GDM1 (cell line): ENCODE measurements at places on chromosomes 13 and 19.

GRCh38 chr19:36081894-36082293 is 27.2 kb downstream of the WDR62 start:
- DNase-seq: no peak

DNA sequence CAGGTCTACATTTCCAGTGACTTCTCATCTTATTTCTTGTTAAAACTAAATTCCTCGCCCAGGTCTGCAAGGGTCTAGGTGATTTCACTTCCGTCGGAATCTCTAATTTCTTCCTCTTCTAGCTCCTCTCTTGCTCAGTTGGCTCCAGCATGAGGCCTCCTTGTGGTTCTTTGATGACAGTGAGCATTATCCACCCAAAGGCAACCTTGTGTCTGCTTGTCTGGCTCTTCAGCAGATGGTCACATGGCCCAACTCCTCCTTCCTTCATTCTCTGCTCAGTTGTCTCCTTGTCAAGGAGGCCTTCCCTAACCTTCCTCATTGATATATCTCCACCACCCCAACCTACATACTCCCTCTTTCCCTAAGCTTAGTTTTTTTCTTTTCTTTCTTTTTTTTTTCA is 1391.4 kb downstream of the EFNB2 start:
- no peak for DNase-seq

DNA sequence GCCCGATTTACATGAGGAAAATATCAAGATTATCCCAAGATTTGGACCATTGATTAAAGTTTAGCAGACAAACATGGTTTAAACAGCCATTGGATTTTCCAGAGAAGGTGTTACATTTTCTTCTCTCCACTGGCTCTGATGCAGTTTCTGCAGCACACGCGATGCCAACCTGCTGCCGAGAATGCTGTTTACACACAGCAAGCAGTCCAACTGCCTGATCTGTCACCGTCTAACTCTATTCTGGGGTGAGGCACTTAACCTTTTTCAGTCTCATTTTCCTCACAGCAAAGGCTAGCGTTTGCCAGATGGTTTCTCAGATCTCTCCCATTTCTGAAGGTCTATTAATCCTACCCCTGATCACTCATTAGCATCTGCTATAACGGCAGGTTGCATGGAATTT is 763.5 kb upstream of the GPC6 start:
- no peak for DNase-seq

DNA sequence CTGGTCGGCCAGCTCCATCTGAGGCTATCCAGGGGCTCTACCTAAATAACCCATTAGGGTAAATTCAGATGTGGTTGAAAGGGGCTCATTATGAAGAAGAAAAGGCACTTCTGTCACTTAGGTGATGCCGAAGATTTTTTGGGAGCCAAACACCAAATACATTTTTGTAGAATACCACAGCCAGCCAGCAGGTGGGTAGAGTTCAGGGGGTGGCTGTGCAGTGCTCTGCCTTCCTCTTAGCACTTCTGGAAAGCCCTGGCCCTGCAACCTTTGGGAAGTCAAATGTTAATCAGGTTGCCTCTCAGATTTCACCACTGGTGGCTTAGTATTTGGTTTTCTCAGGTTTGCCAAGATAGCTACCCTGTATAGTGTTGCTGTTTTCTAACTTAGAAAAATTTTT is 18.5 kb upstream of the GPR18 start:
- no peak for DNase-seq

GRCh38 chr19:30881930-30882329 is 467.3 kb downstream of the TSHZ3 start:
- DNase-seq: no peak

DNA sequence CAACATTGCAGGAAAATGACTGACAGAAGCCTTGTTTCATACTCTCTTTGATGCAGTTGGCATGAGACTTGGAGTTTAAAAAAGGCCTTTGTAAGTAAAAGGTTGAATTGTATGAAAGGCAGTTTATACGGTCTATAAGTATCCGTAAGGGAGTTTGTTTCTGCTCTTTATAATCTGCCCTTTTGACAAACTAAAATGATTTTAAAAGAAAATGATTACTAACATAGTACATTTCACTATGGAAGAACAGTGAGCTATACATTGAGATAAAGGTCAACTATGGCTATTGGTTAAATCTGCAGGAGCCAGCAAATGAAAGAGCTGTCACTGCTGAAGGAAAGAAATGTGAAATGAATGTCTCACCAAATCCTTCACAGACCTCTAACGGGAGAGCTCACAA is 296.1 kb upstream of the SLITRK6 start:
- no peak for DNase-seq

- DNase-seq: no peak
These were observed 529.4 kb downstream of the PCDH17 start for GRCh38 chr13:58160980-58161379.

DNA sequence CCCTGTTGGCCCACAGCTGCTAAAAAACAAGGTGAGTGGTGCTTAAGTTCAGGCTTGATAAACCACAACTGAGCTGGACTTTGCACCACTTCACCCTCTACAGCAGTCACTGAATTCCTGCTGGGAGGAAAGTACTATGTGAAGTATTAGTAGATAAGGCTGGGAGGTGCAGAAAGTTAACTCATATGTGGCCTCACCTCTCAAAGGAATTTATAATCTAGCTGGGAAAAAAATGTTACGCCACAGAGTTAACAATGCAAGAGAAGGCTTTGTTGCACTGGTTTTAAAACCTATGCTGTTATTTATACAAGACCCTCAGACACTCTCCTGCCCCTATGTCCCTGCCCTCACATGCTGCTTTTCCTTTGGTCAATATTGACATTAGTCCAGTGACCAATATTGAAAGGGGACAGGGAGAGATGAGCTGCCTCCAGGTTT is 60.9 kb downstream of the LIG4 start:
- no peak for DNase-seq

- DNase-seq: no peak
These were observed 15.7 kb downstream of the CIC start for GRCh38 chr19:42284591-42285341.
